ENCODE measurements at places on chromosomes 2 and 18.

- no peak for DNase-seq
These were observed 831.7 kb upstream of the LRRTM1 start for GRCh38 chr2:81136296-81136695.

DNA sequence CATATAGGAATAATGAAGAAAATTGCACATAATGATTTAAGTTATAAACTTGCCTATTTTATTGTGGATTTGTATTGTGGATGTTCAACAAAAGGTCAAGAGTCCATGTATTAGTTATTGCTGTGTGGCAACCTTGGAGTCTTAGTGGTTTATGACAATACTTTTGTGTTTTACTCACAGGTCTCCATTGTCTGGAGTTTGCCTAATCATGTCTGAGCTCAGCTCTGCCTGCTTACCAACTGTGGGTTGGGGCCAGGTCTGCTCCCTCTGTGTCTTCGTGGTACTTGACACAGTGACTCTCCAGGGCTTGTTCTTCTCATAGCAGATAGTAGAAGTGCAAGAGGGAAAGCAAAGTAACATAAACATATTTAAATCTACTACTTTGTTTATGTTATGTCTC, 382.5 kb downstream of the CBLN2 start:
- DNase-seq: no peak

DNA sequence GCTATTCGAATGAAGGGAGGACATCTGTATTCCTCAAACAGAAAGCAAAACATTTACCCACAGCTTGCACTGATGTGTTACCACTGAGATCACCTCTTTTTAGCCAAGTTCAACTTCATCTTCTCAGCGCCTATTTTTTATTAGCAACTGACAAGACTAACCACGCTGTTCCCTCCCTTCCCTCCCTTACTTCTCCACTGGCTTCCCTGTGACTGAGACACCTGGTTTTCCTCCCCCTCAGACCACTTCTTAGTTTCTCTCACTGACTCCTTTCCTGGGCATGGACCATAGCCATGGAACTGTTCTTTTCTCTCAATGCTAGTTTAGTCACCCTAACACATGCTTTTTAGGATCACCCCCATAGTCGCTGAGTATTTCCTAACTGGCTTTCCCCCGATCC, 3.3 kb downstream of the L3MBTL4 start:
- DNase-seq: no peak

- no peak for DNase-seq
These were observed 38.5 kb downstream of the PSMG2 start for GRCh38 chr18:12741351-12741750.

DNA sequence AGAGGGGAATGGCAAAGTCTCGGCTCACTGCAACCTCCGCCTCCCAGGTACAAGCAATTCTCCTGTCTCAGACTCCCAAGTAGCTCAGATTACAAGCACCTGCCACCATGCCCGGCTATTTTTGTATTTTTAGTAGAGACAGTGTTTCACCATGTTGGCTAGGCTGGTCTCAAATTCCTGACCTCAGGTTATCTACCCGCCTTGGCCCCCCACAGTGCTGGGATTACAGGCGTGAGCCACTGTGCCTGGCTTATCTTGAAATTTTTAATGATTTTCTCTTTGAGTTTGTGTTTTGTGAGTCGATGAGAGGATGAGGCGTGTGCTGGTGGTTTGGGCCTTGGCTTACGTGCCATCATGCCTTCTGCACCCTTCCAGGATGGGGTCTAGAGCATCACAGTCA, 101.3 kb upstream of the ST3GAL5 start:
- DNase-seq: no peak

DNA sequence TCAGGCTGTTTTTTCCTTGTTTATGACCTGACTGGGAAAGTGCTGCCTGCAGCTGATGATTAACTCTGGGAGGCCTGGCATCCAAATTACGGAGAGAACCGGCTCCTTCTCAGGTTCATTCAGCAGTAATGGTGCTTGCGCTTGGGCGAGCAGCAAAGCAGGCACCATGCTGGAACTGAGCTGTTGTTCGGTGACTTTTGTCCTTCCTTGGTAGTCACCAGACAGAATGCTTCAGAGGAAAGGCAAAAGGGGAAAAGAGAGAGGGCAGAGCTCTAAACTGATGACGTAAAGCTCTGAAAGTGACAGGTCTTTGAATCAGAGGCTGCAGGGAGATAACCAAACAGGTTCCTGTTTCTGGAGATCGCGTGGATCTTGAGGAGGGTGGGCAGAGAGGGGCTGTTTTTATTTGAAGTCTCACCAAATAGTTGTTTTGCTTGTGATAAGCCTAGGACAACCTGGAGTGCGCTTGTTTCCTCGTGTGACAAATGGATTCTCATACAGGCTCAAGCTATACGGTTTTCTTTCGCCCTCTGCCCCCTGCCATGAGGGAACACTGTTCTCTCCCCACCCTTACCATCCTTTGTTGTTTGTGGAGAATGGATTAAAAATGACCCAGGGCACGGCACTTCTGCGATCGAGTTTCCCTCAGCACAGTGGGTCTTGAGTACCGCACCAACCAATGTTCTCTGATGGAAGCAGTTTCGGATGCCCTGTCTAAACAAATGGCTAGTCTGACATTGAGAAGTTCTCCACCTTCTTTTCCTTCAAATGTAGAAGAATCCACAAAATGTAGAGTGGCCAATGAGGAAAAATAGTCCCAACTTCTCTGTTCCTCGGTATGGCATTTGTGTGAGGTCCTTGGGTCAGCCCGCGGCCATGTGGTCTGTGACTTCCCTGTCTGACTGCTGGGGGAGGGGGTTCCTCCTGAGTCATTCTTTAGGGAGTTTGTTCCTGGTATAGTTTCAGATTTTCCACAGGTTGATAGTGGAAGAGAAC, 1.3 kb downstream of the RASGRP3 start:
- DNase-seq: no peak

DNA sequence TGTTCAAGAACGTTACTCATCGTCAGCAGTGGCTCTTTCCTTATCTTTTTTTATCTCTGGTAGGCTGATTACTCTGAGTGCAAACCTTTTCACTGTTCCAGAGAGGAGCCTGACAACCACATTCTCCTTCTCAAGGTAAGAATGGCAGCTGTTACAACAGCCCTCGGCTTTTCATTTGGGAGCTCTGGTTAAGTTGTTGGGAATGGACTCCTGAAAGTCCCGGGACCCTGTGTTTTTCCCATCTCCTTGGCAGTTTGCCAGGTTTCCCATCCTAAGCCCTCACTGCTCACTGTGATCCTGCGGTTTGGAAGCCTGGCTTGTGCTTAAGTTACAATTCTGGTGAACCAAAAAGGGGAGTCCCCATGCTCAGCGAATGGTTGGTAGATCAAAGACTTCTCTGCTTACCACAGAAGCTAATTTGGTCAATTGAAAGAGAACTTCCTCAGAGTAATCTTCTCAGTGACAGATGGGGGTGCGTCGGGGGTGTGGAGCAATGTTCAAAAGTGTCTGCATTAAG, 122.3 kb downstream of the LYPD6B start:
- DNase-seq: peak; percentile 68

DNA sequence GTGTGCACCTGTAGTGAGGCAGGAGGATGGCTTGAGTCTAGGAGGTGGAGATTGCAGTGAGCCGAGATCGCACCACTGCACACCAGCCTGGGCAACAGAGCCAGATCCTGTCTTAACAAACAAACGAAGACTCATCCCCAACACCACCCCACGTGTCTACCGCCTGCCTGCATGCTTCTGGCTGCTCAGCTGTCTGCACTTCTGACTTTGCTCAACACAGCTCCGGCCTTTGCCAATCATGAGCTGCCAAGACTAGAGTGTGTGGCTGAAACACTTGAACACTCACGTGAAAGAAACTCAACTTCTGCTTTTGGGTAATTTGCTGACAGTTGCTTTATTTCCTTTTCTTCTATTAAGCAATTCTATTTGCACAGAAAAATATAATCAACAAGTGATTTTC, 32.1 kb upstream of the SP3 start:
- no peak for DNase-seq

GRCh38 chr2:227013330-227013729, 150.7 kb downstream of the COL4A4 start:
- no peak for DNase-seq

DNA sequence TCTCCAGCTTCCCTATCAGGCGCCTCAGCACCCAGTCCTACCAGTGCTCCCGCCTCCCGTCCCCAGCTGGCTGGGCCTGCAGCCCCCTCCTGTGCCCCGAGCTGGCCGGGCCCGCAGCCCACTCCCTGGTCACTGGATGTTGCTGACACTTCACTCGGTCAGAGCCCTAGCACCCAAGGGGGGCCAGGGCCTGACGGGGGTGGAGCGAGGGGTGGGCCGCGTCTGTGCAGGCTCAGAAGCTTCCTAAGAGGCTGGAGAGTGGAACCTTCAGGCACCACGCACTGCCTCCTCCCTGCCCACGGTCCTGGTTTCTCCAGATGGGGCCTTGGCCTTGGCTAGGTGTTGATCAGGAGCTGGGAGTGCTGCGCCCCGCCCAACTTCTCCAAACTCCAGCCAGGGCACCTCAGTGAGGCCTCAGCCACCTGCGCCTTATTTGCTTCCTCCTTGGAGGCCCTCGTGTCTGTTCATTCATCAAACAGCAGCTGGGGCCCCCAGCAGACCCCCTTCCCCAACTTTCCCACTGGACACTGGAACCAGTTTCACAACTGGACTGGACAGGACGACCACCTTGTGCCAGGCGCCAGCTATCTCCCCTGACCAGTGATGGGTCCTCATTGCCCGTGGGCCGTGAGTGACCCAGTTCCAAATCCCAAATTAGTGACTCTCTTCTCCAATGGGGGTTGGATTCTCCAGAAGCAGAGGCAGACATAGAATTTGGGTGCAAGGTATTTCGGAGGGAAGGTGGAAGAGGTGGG, 16.7 kb downstream of the CAPN10 start:
- DNase-seq: no peak

DNA sequence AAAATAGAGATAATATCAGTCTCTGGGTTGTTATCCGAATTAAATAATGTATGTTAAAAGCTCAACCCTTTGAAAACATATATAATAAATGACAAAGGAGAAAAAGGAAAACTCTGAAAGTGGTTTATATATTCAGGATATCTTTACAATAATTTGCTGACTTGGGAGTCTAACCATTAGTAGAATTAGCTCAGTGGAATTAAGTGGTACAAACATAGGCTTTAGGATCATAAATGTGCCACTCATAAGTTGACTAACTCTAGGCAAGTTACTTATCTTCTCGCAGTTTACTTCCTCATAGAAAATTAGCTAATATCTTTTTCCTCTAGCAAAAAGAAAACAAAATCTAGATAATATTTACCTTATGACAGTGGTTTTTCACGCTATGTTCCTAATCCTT, 44.6 kb downstream of the HEATR5B start:
- no peak for DNase-seq

DNA sequence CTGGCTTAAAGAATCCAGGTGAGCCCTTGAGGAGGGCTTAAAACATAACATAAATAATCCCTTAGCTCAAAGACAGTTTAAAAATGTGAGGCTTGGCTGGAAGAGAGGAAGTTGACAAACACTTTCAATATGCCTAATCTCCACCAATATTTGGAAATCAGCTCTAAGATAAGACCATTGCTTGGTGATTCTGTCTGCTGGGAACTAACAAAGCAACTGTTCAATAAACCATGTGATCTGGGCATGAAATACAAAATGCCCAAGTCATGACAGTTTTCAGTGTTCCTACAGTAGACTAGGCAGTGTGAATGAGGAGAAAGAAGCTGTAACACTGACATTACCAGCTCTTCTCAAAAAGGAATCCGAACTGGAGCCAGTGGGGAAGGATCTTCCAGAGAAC, 10.7 kb downstream of the MFF start:
- DNase-seq: no peak

DNA sequence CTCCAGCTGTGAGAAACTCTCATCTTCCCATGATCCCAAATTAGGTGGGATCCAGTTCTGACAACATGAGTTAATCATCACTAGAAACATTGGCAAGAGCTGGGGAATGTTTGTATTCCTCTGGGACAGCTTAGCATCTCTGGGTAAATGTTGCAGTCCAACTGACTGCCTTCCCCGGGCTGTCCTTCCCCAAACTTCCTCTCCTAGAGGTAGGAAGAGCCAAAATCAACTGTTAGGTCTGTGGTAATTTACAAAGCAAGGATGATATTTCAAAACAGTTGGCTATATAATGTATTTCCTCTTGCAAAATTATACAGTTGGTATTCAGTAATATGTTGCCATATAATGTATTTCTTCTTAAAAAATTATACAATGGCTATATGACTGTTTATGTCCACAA, 148.5 kb downstream of the MGAT5 start:
- peak; percentile 42 for DNase-seq

DNA sequence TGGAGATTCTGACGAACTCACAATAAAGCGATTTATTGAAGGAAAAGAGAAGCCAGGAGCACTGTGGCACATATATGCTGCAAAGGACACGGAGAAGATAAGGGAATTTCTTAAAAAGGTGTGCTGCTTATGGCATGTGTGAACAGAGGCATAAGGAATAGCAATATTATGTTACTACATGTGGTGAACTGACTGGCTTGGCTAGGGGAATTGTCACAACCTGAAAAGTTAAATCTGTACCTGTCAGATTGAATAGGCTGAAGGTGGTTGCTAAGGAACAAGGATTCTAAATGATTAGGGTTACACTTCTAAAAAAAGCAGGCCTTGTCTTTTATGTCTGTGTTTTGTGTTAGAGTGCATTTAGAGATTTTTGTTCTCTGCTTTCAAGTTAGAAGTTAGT, 48.4 kb downstream of the KDM3A start:
- DNase-seq: no peak

DNA sequence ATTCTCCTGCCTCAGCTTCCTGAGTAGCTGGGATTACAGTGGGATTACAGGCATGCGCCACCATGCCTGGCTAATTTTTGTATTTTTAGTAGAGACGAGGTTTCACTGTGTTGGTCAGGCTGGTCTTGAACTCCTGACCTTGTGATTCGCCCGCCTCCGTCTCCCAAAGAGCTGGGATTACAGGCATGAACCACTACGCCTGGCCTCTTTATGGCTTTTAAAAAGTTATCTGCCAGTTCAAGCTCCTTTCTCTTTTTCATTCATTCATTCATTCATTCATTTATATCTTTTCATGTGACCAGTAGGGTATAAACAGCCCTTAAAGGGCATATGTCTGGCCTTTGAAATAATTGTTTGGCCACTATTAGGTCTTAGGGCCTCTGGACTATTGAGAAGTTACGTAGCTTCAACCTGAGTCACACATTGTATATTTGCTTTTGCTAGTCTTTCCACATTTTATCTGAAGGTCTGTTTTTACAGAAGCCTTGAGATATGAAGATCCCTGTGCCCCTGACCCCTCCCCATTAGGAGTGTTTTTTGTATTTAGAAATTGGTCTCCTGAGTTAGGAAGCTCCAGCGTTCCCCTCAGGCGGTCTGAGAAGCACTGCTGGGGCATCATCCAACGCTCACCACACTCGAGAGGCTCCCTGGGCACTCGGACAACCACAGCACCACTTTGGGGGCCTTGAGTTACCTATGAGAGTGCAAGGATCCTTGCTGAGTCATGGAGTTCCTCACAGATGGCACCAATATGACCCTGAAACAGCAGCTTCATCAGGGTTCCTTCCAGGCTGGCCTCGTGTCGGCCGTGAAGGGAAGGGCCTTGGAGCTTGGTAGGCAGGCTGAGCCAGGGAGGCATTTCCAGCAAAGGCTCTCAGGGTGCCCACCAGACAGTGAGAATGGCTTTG, 21.8 kb downstream of the FZD5 start:
- no peak for DNase-seq

GRCh38 chr2:71069376-71069775, 928 bp downstream of the NAGK start:
- DNase-seq: no peak

Measured in NCI-H1694 treated with DMSO at 0.1 percent for 48 hours (cell line).